GOT3 (cell line): ENCODE measurements at places on chromosomes 7 and 10.
A peak's percentile ranks its signal among the peaks of the same experiment; 100 is the strongest.

GRCh38 chr7:118195837-118196474 is 12.0 kb downstream of the LSM8 start:
- DNase-seq = no peak

GRCh38 chr10:120710076-120710475 is 141.1 kb upstream of the WDR11 start:
- DNase-seq = no peak

DNA sequence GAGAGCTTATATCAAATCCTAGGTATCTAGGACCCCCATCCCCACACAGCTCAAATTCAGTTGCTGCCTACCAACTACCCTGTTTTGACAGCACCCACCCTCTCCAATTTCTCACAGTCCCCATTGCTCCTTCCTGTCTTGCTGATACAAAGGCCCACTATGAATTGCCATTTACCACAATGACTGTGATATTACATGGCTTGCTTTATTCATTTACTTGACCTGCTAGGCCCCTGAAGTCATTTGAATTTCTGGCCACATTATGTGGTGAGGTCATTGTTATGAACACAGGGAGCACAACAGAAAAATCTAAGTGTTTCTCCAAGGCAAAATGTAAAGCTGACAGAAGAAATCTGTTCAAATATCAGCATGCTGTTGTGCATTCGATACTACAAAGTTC is 101.4 kb downstream of the PPP1R17 start:
- no peak for DNase-seq

DNA sequence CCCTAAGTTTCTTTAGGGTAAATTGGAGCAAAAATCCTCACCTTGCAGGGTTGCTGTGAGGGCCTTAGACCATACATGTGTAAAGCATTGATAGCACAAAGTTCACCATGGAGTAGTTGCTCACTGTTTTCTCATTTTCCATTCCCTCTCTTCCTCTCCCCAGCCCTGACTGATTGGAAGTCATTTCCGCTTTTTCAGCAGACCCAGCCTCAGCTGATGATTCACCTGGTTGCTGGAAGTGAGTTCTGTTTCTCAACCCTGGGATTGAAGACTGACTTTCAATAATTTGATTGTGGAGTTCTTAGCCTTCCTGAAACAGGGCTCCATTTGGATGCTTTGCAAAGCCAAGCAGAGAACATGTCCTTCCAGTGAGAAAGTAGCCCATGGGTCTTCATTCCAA is 107.0 kb downstream of the PLXNA4 start:
- DNase-seq = no peak

- DNase-seq = no peak
Observed at GRCh38 chr7:83608716-83609115, 40.2 kb downstream of the SEMA3E start.

GRCh38 chr10:67242528-67242927 is 316.7 kb downstream of the LRRTM3 start:
- DNase-seq = no peak

DNA sequence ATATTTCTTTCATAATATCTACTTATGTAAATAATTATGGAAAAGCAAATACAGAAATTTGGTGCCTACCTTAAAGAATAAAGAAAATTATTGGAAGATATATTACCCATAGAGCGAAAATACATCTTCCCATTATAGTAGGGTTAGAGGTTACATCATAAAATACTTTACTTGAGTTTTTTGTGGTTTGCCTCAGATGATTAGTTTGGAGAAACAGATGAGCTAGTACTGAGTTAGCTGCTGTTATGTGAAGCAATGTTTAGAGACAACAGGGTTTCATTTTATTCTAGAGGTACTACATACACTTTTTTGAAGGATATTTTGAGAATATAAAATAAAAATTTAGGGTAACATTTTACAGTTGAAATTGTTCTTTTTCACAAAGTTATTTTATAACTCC is 2.9 kb upstream of the MLLT10 start:
- DNase-seq = no peak

DNA sequence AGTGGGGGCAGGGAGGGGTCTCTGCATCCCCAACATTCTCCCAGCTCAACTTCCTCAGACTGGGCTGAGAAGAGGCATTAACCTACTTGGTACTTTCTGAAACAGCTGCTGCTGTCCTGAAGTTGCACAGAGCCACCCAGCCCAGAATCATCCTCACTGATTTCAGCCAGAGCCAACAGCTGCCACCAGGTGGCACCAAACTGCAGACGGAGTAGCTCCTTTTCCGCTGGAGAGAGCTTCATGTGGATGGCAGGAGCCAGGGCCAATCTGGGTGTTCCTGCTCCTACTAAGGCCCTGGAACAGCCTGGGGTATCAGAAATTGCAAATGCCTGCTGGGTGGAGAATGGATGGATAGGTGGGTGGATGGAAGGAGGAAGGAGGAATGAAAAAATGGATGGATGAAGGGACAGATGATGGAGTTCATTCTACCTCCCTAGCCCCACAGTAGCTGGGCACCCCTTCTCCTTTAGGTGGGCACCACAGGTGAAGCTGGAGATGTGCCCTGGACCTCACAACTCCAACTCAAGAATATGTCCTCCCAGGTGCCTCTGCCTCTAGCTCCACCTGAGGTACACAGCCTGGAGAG is 11.8 kb upstream of the DRGX start:
- DNase-seq = peak; percentile 33

- no peak for DNase-seq
Observed at GRCh38 chr10:110378006-110378405, 73.3 kb upstream of the SMNDC1 start.

- DNase-seq = no peak
Observed at GRCh38 chr10:66931340-66931948, 5.6 kb downstream of the LRRTM3 start.

DNA sequence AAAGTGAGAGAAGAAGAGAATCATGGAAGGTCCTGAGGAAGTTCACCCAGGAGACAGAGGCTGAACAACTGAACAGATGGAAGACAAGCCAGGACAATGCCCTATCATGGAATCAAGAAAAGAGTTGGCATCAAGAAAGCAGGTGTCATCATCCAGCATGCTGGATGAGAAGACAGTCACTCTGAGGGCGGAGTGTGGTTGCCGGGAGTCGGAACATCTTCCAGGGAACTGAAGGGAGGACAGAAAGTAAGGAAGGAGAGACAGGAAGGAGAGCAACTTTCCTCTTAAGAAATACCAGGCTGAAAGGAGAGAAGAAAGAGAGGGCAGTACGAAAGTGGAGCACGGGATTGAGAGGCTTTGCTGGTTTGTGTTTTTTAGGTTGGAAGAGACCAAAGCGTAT is 654.5 kb upstream of the CELF2 start:
- no peak for DNase-seq

DNA sequence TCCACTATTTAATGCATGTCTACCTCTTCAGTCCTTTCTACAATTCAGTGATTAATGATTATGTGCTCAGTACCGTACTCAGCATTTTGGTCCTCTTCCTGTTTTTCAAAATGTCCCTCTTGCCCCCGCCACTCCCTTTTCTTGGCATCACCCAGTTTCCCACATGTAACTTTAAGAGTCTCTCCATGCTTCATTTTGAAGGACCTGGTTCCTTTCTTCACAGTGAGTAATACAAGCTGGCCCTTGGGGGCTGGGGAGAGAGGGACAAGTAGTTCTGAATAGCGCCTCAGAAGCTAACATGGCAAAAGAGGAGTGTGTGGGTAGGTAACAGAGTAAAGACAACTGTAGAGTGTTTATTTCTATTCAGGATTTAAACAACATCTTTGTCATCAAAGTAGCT is 34.6 kb upstream of the SLIT1 start:
- no peak for DNase-seq

GRCh38 chr7:140027858-140028257 is 34.9 kb downstream of the PARP12 start:
- DNase-seq = no peak

GRCh38 chr7:114653364-114654088 is 238.9 kb downstream of the FOXP2 start:
- DNase-seq = no peak

DNA sequence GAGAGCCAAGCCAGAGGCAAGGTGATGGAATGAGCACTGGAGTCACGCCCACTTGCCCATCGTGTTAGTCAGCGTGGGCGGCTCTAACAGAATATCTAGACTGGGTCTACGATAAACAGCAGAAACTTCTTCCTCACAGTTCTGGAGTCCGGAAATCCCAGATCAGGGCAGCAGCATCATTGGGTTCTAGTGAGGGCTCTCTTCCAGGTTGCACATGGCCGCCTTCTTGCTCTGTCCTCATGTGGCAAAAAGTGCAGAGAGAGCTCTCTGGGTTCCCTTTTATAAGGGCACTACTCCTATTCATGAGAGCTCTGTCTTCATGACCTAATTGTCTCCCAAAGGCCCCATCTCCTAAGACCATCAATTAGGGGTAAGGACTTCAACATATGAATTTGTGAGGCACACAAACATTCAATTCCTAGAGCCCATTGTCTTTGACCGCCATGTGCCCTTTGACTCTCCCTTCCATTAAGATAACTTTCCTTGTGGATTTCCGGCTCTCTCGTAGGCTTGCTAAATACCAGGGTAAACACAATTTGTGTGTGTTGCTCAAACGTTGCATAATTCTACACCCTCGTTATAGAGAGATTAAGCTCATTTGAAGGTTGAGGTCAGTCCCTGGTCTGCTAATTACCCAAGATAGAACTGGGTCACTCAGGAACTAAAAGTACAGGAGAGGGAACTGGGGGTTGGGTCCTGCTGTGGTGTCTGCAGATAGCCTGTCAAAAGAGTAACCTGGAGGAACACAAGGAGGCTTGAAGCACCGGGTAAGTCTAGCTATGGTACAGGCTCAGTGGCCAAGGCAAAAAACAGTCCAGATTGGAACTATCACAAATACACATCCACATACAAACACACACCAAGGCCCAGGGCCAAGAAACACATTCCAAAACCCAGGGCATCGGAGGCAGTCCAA is 28.7 kb upstream of the USP6NL start:
- DNase-seq = no peak

- DNase-seq = no peak
Observed at GRCh38 chr10:103584216-103585010, 90.9 kb downstream of the NEURL1 start.

DNA sequence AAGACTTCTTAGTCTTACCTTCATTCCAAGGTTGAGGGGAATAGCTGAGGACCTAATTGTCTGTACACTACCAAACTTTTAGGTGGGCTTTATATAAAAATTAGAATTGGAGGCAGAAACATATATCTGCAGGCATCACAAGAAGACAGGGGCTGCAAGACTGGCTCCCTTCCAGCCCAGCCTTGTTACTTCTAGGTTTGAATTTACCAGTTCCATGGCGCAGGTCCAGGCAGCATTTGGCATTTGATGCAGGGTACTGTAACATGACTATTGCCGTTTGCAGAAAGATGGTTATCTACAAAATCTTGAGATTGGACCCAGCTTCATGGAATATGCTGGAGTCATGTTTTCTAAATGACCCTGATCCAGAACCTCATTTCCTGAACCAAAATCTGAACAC is 105.4 kb upstream of the RHOBTB1 start:
- DNase-seq = no peak

DNA sequence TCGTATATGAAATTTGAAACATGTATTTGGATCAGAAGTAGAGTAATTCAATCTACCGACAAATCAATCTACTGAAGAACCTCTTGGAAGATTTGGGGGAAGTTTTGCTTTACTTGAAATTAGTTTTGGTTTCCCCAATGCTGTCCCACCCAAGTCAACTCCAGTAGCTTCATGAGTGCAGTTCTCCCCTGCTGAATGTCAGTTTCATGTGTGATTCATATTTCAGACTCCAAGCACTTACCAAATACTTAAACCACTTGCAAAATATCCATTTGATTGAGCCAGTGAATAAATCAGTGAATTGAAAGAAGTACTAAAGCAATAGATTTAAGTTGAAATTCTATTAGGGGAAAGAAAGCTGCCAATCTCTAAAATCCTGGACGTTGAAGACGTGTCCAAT is 9.3 kb downstream of the CALML5 start:
- DNase-seq = no peak

DNA sequence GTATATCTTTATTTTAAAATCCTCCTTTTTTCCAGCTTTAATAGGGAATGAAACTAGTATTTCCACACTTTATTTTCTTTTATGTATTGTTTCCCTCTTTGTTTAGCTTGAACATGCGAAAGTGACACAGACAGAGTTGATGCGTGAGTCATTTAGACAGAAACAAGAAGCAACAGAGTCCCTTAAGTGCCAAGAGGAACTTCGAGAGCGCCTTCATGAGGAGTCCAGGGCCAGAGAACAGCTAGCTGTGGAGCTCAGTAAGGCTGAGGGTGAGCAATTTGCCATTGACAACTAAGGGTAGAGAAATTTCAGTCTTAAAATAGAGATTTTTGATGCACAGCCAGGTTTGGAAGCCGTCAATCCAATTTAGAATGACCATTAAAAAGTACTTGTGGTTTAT is 73.1 kb downstream of the CYP51A1 start:
- no peak for DNase-seq

GRCh38 chr10:51000976-51001375 is 73.3 kb upstream of the PRKG1 start:
- no peak for DNase-seq

DNA sequence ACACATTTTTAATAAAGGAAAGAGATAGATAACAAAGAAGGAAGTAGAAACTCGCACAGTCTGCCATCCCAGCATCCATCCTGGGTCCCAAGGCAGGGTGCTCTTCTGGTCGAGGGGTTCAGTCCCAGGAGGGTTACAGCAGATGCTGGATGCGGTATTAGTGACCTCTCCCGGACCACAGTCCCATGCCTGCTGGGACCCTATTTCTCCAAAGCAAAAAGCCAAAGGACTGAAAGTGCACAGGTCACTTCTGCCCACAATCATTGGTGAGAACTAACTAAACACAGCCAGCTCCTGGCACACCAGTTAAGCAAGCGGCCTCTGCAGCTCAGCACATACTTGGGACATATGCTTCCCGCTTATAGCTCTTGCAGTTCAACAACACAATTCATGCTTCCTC is 96.1 kb upstream of the HABP2 start:
- no peak for DNase-seq

DNA sequence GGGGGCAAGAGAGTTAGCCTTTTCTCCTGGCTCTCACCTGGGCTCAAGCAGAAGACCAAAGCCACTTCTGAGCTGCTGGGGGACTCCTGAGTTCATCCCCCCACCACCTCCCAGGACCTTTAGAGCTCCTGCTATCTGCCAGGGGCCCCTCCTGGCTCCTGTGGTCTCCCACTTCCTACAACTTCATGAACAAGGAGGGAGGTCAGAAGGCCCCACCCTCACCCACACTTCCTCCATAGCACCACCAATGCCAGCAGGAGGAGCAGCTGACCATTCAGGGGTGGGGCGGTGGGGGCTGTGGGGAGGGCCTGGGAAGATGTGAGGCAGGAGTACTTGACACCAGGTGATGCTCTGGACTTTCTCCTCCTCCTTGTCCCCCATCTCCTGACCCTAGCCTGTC is 32.6 kb upstream of the ADCYAP1R1 start:
- DNase-seq = no peak

- DNase-seq = no peak
Observed at GRCh38 chr7:23383225-23383624, 84.1 kb downstream of the MALSU1 start.

DNA sequence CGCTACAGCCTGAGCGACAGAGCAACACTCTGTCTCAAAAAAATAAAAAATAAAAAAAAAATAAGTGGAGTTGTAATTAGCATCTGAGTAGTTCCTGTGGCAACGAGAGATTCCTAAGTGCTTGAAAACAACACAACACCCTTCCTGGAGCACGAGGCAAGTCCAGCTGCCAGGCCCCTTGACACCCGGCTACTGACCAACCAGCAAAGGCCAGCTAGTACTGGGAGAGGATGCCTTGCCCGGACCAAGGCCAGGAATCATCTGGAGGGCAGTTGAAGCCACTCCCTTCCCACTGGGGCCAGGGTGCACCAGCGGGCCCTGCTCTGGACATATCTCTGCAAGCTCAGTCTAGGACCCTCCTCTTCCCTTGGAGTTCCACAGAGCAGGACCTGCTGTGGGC is 536 bp downstream of the C10orf105 start:
- no peak for DNase-seq

GRCh38 chr10:132419538-132420468 is 22.8 kb downstream of the PWWP2B start:
- DNase-seq = no peak
